ENCODE measurements at places on chromosomes 1 and 21. TPM values are rescaled to one million over a fixed set of nuclear protein-coding genes. Genes with fewer than 3 reads are reported as not detected.

KIAA1614 gene
- 0.80 TPM for total RNA-seq

UHMK1 gene
- 76.0 TPM for total RNA-seq

AKIRIN1 gene
- total RNA-seq: 116 TPM

AMY1C gene
- not detected for total RNA-seq

RERE gene
- total RNA-seq: 217 TPM

PALMD gene
- total RNA-seq: 0.05 TPM

DNA sequence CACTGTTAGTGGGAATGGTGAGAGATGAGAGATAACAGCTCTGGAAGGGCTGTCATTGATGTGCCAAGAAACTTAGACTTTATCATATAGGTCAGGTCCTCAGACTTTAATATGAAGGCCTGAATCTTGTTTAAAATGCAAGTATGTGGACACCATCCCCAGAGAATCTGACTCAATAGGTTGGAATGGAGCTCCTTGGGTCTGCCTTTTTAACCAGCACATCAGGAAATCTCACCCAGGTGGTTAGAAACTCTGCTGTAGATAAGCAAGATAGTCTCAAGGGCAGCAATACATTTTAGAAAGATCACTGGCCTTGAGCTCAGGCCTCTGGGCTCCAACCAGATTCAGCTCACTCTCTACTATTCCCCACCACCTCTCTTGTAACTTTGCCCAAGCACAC lies 180.4 kb downstream of the SLC44A5 start:
- no peaks in the 10 kb centered on the region for H3K4me1 ChIP-seq
- no peaks in the 10 kb centered on the region for H3K27me3 ChIP-seq
- H3K27ac ChIP-seq: no peak overlapping the region
- no peak overlapping the region for H3K4me3 ChIP-seq
- no peak for DNase-seq
- no peaks in the 10 kb centered on the region for H3K36me3 ChIP-seq

- H3K36me3 ChIP-seq: no peaks in the 10 kb centered on the region
- no peaks in the 10 kb centered on the region for H3K4me1 ChIP-seq
- no peak overlapping the region for H3K4me3 ChIP-seq
- DNase-seq: no peak
- peaks cover 7% of the 10 kb centered on the region for H3K27me3 ChIP-seq
These were observed 43.5 kb downstream of the STYXL2 start for GRCh38 chr1:167137332-167137781.

DNA sequence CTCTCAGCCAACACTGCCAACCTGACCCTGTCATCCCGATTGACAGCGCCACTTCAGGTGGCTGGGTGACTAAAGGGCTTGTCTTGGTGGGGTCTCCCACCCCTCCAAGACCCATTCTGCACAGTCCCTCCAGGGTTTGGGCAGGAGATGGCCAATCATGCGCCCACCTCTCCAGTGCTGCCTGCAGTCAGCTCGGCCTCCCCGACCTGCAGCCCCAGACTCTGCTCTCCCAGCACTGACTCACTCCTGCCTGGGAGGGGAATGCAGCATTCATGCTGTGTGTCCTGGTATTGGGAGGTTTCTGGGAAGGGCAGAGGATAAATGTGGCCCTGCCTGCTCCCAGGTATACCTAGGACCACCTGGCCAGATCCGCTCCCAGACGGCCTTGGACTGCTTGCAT lies 9.7 kb downstream of the TMEM81 start:
- H3K36me3 ChIP-seq: no peaks in the 10 kb centered on the region
- no peak overlapping the region for H3K27ac ChIP-seq
- H3K4me1 ChIP-seq: no peaks in the 10 kb centered on the region
- no peak for DNase-seq

- H3K4me3 ChIP-seq: no peak overlapping the region
- DNase-seq: no peak
- no peaks in the 10 kb centered on the region for H3K27me3 ChIP-seq
These were observed 4.9 kb downstream of the ASPM start for GRCh38 chr1:197141575-197141974.

- DNase-seq: no peak
- no peaks in the 10 kb centered on the region for H3K36me3 ChIP-seq
- H3K27me3 ChIP-seq: no peaks in the 10 kb centered on the region
These were observed 2.9 kb downstream of the IL24 start for GRCh38 chr1:206900149-206900548.

DNA sequence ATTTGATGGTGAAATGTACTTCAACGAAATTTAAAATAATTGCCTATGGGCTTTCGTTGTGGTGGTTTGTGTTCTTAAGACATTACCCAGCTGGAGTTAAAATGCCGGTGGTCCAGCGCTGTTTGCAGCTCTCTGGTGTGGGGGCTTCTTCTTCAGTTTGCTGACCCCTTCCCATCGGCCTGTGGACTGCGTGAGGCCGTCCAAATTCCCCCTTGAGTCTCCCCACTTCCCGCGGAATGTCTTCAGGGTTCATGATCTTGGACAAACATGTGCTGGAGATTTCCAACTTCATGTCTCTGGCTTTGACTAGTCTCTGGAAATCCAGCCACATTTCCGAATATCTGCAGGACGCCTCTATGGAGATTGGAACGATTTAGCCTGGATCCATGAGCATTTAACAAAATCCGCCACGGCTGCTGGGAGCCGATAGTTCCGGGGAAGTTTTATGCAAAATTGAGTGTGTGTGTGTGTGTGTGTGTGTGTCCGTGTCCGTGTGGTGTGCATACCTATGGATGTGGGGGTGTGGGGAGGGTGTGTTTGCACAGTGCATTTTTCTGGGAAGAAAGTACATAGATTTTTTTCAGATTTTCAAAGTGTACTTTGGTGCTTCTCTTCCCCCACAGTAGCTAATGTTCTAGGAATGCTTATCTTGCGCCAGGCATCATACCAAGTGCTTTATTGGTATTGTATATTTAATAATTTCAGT lies 117.2 kb downstream of the PCP4 start:
- H3K27me3 ChIP-seq: no peaks in the 10 kb centered on the region
- no peaks in the 10 kb centered on the region for H3K36me3 ChIP-seq
- H3K27ac ChIP-seq: no peak overlapping the region
- H3K4me3 ChIP-seq: no peak overlapping the region
- no peak for DNase-seq
- no peaks in the 10 kb centered on the region for H3K4me1 ChIP-seq

- H3K36me3 ChIP-seq: no peaks in the 10 kb centered on the region
- H3K4me3 ChIP-seq: no peak overlapping the region
- no peak overlapping the region for H3K27ac ChIP-seq
- H3K4me1 ChIP-seq: 0 out of 2 replicates have a peak, but pooled peaks cover 3% of the 10 kb centered on the region
- no peaks in the 10 kb centered on the region for H3K27me3 ChIP-seq
- no peak for DNase-seq
These were observed 11.8 kb downstream of the SHISA4 start for GRCh38 chr1:201900476-201900875.

- no peaks in the 10 kb centered on the region for H3K27me3 ChIP-seq
- H3K27ac ChIP-seq: peak overlapping the region; percentile 82
- no peak overlapping the region for H3K4me3 ChIP-seq
These were observed 4.2 kb downstream of the B3GALT6 start for GRCh38 chr1:1236176-1236763.

DNA sequence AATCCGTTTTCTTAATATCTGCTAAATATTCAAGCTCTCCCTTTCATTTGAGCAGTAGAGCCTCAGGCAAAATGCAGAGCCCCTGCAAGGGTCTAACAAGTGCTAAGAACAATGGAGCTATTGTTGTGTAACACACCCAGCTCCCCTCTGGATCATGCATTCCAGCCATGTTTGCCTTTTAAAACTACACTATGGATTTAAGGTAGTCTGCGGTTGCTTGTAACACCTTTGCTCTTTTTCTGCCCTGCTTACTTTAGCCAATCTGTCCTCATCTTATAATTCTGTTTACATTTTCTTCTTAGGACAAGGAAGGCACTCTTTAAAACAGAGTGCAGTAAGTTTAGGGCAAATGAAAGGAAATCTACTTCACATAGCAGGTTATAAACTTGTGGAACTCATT lies 60.0 kb upstream of the C1orf105 start:
- H3K27me3 ChIP-seq: no peaks in the 10 kb centered on the region
- no peaks in the 10 kb centered on the region for H3K36me3 ChIP-seq
- no peak overlapping the region for H3K4me3 ChIP-seq
- H3K27ac ChIP-seq: peak overlapping the region; percentile 100
- H3K4me1 ChIP-seq: peaks cover 43% of the 10 kb centered on the region

DNA sequence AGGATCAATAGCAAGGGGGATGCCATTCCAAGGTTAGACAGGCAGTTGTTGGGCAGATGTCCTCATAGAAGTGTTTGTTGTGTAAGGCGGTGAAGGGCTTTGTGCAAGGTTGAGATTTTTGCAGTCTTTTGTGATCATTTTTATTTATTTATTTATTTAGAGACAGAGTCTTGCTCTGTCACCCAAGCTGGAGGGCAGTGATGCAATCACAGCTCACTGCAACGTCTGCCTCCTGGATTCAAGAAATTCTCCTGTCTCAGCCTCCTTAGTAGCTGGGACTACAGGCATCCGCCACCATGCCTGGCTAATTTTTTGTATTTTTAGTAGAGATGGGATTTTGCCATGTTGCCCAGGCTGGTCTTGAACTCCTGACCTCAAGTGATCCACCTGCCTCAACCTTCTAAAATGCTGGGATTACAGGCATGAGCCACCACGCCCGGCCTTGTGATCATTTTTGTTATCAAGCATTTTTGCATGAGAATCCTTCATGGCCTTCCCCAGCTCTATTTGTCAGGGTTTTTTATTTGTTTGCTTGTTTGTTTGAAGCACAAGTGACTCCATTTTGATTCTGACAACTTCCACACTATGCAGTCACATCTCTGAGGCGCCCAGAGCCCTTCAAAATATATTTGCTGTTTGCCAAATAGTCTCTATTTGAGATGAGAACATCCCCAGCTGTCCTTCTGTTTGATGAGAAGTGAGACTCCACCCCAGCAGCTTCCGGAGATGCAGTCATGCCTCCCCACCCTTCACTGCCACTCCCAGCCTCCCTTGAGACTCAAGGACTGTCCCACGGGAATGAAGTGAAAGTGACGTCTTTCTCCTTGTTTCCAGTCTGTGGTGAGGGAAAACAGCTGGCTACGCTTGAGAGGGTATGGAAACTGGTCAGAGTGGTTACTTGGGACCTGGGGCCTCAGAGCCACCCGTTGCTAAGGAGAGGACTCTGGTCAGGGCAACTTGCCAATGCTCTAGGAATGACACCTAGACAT lies 38.0 kb downstream of the TMEM50B start:
- no peaks in the 10 kb centered on the region for H3K36me3 ChIP-seq
- no peaks in the 10 kb centered on the region for H3K4me1 ChIP-seq
- H3K27ac ChIP-seq: no peak overlapping the region

DNA sequence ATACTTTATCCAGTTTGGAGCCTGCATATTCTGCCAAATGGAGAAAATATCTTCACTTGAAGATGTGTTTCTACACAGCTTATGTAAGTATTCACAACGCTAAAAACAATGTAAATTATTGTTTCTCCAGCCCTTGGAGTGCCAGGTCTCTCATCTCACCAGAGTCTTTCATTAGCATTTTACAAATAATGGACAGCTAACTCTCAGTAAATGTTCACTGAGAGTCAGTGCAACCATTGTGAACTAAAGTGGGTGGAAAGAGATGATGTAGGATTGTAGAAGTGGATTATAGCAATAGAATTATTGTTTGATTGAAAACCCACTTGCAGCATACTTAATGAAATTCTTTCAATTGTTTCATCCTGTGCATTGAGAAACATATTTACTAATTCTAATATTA lies 8.3 kb upstream of the FAM177B start:
- H3K4me1 ChIP-seq: no peaks in the 10 kb centered on the region
- H3K27ac ChIP-seq: no peak overlapping the region
- H3K27me3 ChIP-seq: no peaks in the 10 kb centered on the region
- no peak overlapping the region for H3K4me3 ChIP-seq
- no peak for DNase-seq

- H3K27ac ChIP-seq: no peak overlapping the region
- no peak overlapping the region for H3K4me3 ChIP-seq
These were observed 98.6 kb upstream of the EDN2 start for GRCh38 chr1:41582851-41583657.

DNA sequence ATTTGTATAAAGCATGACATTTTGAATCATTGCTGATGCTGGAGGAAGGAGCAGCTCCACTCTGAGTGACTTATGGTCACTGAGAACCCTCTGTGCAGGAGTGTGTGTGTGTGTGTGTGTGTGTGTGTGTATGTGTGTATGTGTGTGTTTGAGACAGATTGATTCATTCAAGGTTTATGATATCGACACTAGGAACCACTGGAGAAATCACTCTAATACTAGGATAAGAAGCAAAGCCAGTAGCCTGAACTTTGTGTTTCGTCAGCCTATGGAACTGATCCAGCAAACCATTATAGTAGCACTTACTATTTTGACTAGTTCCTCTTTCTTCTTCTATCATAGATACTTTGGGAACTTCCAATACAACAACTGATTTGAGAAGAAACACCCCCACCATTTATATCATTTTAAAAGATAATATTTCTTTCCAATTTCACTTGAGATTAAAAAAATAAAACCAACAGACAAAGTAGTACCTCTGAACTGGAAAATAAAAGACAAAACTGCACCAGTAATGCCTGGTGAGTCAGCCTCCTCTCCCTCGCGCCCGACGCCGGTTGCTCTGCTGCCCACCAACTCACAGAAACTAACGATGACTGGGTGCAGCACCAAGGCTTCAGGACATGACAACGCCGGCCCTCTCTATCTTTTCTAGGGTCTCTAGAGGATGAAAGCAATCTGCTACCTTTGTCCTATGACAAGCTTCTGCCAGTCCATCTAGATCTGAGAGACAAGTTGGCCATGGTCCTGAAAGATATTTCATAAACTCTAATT lies 20.9 kb downstream of the SLAMF1 start:
- H3K4me1 ChIP-seq: no peaks in the 10 kb centered on the region
- DNase-seq: no peak
- no peaks in the 10 kb centered on the region for H3K36me3 ChIP-seq
- H3K27ac ChIP-seq: no peak overlapping the region

- no peaks in the 10 kb centered on the region for H3K4me1 ChIP-seq
- H3K4me3 ChIP-seq: no peak overlapping the region
- H3K27ac ChIP-seq: no peak overlapping the region
- no peaks in the 10 kb centered on the region for H3K36me3 ChIP-seq
These were observed 106.8 kb upstream of the CACHD1 start for GRCh38 chr1:64363111-64363510.
